HEK293T (cell line): ENCODE measurements at places on chromosomes 12 and 14.

- no peak for DNase-seq
Observed at GRCh38 chr14:50607181-50607580, 47.2 kb downstream of the ATL1 start.

DNA sequence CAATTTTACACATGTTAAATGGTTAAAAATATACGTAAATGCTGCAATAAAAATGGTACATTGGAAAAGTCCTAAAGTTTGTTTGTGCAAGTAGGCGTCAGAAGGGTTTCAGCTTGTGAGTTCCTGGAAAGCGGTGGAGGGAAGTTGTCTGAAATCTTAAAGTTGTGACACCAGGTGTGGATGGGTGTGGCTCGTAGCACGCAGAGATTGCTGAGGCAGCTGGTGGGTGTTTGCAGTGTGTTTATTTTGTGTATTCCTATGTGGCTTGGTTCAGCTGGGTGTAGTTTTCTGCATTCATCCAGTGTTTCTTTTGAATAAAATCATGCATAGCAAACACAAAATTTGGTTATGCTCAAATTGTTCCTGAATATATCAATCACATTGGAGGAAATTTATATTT, 136.8 kb upstream of the TBX3 start:
- DNase-seq, result no peak

GRCh38 chr12:132551641-132552031, 58.7 kb downstream of the LRCOL1 start:
- no peak for DNase-seq

- no peak for DNase-seq
Observed at GRCh38 chr14:29671034-29671433, 256.6 kb downstream of the PRKD1 start.

DNA sequence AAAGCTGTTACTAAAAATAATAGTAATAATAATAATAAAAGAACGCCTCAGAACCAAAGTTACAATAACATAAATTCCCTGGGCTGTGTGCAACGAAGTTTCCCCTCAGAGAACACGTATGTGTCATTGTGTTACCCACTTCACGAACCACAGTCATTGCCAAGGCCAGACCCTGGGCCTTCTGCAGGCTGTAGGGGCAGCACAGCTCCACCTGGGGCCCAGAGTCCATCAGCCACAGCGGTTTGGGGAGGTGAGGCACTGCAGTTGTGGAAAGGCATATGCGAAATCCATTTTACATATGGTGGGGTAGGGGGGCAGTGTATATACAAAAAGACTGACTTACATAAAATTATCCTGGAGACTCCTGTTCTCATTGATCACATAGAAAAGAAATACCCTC, 56.1 kb downstream of the ESR2 start:
- no peak for DNase-seq

DNA sequence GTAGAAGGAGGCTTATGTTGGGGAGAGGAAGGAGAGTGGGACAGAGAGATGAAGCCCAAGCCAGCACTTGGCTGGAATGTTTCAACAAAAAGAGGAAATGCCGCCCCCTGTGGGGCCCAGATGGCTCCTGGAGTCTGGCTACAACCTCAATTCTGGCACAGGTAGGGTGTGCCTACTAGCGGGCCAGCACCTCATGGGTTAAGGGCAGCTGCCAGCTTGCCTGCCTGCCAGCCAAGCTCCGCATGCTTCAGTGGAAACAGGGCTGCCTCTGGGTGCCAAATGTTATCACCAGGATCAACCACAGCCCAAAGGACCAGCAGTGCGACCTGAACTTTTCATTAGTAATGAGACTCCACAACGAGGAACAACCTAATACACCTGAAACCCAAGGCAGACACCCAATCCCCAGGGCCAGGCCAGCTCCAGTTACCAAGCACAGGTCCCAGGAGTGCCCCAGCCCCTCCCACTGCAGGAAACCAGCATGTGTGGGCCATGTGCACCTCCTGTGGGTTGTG, 11.3 kb downstream of the RAB15 start:
- peak; percentile 23 for DNase-seq

- no peak for DNase-seq
Observed at GRCh38 chr12:4172999-4173398, 100.6 kb upstream of the CCND2 start.

- DNase-seq, result no peak
Observed at GRCh38 chr12:120905856-120906384, 1.8 kb upstream of the SPPL3 start.

DNA sequence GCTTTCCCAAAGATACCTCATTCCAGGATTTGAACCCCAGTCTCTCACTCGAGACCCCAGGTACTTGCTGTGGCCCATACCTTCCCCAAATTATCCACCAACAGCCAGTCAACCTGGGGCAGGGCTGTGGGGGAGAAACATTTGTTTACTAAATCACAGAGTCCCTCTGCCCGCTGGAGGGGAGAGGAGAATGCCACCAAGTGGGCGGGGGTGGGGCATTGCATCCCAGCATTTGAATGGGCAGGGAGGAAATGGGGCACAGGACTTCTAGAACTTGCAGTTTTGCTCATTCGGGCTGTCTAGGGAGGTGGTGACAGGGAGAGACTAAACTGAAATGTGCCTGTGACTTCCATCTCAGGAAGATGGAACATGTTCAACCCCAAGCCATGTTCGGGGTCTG, 10.9 kb upstream of the SERPINA9 start:
- no peak for DNase-seq

DNA sequence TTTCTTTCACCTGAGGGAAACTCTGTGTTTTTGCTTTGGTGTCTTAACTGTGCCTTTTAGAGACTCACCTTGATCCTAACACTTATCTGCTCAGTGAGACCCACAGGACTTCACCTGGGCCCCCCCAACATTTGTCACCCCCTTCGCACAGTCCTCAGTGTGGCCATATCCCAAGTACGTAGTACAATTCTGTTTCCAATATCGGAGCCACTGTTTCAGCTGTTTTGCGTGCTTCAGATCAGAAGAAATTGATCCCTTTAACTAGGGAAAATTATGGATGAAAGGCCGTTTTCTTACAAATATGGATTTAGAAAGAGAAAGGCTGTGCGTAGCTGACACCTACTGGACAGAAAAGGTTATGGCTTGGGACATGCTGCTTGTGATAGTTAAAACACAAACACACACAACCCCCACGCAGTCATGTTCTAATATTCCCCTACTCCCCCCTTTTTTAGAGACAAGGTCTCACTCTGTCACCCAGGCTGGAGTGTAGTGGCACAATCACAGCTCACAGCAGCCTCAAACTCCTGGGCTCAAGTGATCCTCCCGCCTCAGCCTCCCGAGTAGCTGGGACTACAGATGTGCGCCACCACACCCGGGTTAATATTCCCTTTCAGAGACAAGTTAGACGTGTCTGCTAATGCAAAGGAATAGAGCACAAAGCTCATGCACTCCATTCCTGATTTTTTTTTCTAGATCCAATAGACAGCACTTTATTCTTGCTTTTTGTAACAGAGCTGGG, 3.6 kb upstream of the SLC7A8 start:
- DNase-seq, result peak; percentile 63

DNA sequence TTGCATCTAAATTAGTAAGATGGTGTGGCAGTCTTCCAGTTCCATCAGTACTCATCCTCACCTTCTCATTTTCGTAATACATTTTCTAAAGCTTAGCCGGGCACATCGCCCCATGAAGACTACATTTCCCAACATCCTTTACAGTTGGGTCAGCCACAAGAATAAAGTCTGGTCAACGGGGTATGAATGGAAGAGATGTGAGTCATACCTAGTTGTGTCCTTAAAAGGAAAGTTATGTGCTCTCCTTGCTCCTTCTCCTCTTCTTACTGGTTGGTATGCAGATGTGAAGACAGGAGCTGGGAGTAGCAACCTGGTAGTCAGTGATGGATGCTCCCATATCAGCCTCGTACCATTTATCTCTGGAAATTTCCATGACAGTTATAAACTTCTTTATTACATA, 35.9 kb upstream of the EGLN3 start:
- no peak for DNase-seq
